ENCODE measurements at places on chromosomes 5 and 9.

- DNase-seq: peak; percentile 1
Measured at GRCh38 chr5:155418960-155419579, 405.5 kb downstream of the KIF4B start.

DNA sequence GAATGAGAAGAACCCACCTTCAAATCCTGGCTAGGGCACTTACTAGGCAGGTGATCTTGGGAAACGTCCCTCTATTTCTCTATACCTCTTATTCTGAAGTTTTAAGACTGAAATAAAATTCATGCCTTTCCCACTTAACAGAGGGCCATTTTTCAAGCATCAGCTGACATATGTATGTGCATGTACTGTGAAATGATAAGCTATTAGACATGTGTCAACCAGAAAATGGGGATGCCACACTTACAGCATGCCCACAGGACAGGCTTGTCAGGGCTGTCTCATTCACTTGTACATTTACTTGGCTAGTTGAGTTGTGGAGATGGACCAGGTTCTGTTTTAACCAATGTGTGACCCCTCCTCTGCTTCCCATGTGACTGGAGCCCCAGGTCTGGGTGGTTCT, 78.5 kb downstream of the C9orf152 start:
- no peak for DNase-seq

GRCh38 chr5:74446725-74447241, 193.7 kb downstream of the ENC1 start:
- no peak for DNase-seq

GRCh38 chr9:124361128-124361527, 54.1 kb downstream of the PSMB7 start:
- no peak for DNase-seq

DNA sequence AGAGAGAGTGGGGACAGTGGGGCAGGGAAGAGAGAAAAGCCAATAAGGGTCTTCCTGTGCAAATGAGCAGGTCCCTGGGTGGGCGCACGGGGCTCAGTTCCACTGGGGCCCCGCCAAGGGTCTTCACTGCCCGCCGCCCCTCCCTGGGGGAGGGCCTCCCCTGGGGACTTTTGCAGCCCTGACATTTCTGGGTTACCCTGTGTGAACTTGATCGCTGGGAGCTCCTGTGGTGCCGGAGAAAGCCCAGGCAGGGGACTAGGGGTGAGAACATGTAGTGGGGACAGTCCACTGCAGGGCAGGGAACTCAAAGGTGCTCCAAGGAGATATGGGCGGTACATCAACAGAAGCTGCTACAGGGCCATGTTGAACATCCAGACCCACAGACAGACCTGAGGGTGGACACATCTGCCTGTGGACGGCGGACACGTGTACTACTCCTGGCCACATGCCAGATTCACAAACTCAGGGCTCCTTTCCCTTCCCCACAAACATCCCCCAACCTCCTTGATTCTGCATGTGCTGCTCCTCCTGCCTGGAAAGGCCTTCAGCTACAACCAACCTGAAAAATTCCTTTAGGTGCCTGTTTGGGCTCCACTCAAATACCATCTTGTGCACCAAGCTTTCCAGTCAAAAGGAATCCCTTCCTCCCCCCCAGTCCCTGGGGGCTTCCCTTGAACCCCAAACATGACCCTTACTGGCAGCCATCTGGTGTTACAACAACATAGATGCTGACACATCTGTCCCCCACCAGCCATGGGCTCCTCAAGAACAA, 43.0 kb upstream of the NEK6 start:
- no peak for DNase-seq

DNA sequence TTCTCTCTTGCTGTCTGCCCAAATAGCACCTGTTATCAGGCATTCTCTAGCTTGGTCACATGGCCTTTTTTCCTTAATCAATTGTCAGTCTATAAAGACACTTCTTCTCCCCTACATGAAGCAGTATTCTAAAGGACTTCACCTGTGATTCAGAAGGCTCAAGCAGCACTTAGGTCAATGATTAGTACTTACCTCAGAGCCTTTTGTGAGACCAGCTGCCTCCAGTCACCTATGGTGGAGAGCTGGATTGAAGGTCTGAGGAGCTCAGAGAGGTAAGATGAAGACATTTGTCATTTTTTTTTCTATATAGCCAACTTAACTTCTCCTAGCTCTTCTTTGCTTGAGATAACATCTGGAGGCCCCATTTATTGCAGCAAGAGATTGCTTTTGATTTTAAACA, 278.3 kb upstream of the PCSK5 start:
- DNase-seq: no peak

DNA sequence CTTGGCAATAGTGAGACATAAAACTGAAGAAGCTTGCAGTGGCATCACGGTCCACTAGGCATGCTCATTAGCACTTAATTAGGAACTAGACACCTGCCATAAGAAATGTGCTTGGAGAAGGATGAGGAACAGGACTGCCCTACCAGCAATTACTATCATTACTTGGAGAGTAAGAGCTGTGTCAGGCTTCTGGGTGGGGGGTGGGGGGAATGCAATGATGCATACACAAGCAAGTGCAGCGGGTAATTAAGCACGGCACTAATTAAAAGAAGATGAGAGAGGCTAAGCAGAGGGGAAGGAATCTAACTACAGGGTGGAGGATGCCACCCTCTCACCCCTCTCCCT, 53.1 kb downstream of the TLE1 start:
- DNase-seq: no peak

DNA sequence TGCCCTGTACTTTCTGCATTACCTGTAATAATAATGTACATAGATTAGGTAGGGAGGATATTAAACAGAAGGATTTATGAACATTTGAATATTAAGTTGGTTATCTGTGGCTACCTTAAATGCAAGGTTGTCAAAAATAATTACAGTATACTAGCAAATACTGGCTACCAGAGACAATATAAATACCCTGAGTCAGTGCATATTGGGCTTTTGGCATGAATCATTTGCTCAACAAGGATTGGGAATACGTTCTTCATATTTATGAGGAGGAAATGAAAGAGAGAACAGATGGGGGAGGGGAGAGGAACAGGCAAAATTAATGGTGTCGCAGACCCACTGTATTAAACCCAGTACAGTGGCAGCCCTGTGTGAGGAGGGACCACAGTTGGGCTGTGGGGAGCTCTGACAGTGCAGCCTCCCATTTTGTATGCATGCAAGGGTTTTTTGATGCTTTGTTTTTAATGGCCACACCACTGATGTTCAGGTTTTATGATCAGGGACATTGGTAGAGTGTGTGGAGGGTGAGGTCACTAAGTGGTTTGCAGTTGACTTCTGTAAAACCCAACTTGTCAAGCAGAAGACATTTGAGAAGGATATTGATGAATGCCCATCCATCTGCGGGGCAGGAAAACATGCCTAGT, 56.9 kb downstream of the MVB12B start:
- no peak for DNase-seq

GRCh38 chr5:112738191-112738560, 491 bp downstream of the APC start:
- DNase-seq: peak; percentile 48

GRCh38 chr5:169801324-169801777, 164.3 kb downstream of the DOCK2 start:
- no peak for DNase-seq

DNA sequence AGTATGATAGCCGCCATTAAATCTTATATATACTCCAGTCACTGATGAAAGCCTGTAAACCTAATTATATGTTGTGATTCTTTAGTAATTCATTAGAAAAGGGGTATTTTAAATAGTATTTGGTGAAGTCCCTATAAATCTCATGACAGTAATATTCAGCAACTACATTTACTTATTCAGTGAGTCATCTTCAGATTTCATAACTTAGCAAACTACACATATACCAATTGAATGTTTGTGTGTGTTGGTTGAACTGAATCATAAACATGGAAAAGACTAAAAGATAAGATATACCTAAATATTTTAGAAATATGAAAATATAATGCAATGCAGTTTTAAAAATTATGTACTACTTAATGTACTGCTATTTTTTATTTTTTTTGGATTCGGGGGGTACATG, 1050.4 kb downstream of the MAT2B start:
- DNase-seq: no peak

GRCh38 chr5:44659334-44659733, 149.4 kb upstream of the MRPS30 start:
- no peak for DNase-seq

DNA sequence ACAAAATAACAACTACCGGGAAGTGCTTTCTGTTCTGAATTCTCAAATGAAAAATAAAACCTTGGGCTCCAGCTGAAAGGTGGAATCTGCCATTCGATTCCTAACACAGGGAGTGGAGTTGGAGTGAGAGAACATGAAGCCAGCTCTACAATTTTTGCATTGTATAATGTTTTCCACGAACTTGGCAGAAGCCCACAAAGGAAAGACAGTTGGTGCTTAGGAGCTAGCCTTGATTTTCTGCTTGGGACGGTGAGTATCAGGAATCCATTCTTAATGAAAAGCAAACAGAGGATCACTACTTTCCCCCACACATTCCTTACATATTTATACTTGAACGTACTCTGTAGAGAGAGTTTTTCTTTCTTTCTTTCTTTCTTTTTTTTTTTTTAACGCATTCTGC, 74.2 kb upstream of the FBXL7 start:
- peak; percentile 57 for DNase-seq

DNA sequence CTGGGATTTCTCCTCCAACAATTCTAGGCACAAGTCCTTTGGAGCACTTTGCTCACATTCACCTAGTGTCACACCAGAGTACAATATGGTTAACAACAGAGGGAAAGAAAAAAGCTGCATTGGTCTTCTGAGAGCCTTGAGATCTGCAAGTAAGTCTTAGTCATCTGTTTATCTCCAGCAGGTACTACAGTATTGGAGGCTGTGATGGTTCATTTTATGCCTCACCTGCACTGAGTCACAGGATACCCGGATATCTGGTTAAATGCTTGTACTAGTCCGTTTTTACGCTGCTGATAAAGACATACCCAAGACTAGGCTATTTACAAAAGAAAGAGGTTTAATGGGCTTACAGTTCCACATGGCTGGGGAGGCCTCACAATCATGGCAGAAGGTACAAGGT, 525.0 kb downstream of the NR2F1-AS1 start:
- DNase-seq: no peak

- DNase-seq: no peak
Measured at GRCh38 chr5:74340476-74340875, 300.1 kb downstream of the ENC1 start.

GRCh38 chr5:167905919-167906853, 385.3 kb upstream of the WWC1 start:
- DNase-seq: peak; percentile 30

GRCh38 chr9:4397917-4398316, 92.4 kb upstream of the SLC1A1 start:
- no peak for DNase-seq

- DNase-seq: no peak
Measured at GRCh38 chr5:126178521-126178920, 244.7 kb upstream of the GRAMD2B start.

DNA sequence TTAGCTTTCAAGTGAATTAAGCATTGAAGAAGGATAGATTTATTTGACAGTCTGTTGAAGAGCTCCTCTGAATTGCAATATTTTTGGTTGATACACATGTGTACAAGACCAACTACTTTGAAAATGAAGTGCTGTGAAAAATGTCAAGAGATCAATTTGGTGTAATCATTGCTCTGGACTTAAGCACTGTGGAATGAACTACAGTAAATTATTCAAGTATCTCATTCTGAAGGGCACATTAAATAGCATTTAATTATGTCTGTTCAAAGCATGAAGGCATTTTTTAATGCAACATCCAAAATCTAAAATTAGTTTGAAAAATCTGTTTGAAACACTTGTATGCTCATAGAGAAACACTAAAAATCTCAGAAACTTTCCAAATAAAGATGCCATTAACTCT, 107.5 kb downstream of the CDH18 start:
- DNase-seq: no peak

DNA sequence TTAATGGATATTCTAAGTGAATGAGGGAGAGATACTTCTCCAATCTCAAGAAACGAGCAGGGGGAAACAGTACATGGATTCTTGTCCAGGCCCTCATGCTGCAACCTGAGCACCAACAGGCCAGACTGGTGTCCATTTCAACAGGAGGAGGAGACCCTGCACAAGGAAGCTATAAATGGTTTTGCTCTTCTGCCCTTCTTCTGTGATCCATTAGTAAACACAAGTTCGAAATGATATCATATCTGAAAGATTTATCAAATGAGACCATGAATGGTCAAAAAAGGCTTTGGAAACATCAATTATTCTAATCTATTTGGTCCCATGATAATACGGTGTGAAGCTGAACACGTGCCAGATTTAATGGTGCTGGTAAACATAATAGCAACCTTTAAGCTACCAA, 109.8 kb downstream of the NR6A1 start:
- no peak for DNase-seq

GRCh38 chr5:148793261-148793660, 33.1 kb upstream of the ADRB2 start:
- DNase-seq: no peak

DNA sequence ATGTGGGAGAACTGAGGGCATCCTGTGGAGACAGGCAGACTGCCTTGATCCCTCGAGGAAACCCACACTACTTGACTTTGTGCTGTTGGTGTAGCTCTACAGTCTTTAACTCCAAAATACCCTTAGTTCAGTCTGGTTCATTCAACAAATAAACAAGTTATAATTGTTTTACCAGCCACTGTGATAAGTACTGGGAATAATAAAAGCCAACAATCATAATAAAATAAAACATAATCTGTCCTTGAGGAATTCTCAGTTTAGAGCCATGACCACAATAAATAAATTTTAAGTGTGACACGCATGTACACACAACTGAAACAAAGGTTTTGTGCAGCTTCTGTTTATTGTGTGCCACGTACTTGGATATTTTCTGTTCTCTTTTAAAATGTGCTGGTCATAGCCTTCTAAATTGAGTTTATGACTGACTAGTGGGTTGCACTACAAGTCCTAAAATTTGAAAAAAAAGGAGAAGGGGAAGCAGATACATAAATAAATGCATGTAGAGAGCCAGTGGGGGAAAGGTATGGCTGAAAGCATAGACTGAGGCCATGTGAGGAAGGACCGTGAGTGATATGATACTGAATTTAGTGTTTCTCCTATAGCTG, 6.2 kb upstream of the SCAMP1 start:
- DNase-seq: no peak

- DNase-seq: no peak
Measured at GRCh38 chr9:124038790-124039633, 27.4 kb downstream of the LHX2 start.

- DNase-seq: no peak
Measured at GRCh38 chr9:138020120-138020794, 142.7 kb downstream of the CACNA1B start.

GRCh38 chr9:101054657-101055056, 26.1 kb downstream of the PLPPR1 start:
- peak; percentile 14 for DNase-seq

GRCh38 chr9:18504707-18505106, 30.8 kb downstream of the ADAMTSL1 start:
- peak; percentile 85 for DNase-seq

GRCh38 chr5:78776637-78777036, 128.1 kb upstream of the LHFPL2 start:
- no peak for DNase-seq

GRCh38 chr5:145237843-145238242, 597.3 kb downstream of the PRELID2 start:
- DNase-seq: peak; percentile 98

DNA sequence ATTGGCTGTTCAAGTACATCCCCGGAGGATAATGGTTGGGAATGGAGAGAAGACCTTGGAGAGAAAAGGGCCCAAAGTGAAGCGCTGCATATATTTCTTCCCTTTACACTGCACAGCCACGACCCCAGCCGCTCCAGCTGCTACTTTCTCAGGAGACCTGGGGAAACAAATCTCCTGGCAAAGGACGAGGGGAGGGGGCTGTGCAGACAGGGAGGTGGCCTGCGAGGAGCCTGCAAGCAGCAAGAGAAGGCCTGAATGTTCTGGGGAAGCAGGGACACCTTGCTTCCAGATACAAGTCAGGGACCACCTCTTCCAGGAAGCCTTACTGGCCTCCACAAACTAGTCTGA, 739 bp upstream of the PDLIM4 start:
- no peak for DNase-seq
